ENCODE measurements at places on chromosomes 5 and 9.
A peak's percentile ranks its signal among the peaks of the same experiment; 100 is the strongest.

GRCh38 chr5:125176005-125176390, 429.6 kb upstream of the ZNF608 start:
- no peak for DNase-seq

GRCh38 chr9:94792511-94792910, 66.0 kb downstream of the AOPEP start:
- DNase-seq, result no peak

- DNase-seq, result no peak
Measured at GRCh38 chr5:33903118-33903517, 11.3 kb upstream of the ADAMTS12 start.

GRCh38 chr9:89788434-89788833, 183.6 kb downstream of the GADD45G start:
- no peak for DNase-seq

- DNase-seq, result no peak
Measured at GRCh38 chr9:4904322-4905134, 80.5 kb upstream of the JAK2 start.

DNA sequence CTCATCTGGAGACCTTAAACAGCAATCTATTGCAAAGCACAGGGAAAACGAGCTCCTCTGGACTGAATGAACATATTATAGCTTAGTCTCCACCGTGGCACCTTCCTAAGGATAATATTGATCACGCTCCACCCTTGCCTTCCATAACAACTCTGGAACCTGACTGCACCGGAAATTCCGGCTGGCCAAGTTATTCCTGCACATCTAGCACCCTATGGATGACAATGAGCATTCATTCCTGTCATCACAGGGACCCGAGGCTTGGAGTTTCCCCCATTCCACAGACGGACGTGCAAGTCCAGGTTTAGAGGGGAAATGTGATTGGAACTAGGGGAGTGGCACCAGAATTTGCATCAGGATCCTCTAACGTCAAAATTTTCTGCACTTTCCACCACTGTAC, 27.5 kb downstream of the STK10 start:
- DNase-seq, result no peak

DNA sequence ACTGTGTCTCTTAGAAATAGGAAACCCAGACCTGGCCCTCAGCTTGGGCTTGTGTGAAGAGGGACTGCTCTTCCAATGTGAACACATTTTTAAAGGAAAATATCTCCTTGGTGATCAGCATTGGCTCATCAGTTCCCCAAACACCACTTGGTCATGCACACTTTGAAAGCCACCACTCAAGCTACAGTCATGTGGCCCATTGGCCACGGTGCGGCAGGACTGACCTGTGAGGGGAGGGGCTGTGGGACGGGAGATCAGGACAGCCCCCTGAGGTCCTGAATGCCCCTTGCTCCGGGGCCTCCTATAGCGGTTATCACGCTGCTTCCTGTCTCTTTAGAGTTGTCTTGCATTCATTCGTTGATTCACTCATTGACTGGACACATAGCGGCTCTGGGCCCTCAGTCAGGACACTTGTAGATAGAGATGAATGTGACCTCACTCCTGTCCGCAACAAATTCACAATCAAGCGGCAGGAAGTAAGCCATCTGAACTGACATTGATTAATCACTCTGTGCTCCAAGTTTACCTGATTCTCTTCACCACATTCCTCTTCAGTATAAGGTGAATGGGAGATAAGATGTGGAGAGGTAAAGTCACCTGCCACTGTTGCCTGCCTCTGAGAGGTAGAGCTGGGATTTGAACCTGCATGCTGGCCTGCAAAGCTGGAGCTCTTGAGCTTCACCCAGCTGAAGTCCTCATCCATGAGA, 73.1 kb downstream of the COL15A1 start:
- no peak for DNase-seq

GRCh38 chr9:138053996-138054752, 176.6 kb downstream of the CACNA1B start:
- DNase-seq, result no peak

- no peak for DNase-seq
Measured at GRCh38 chr9:89448381-89448780, 49.5 kb downstream of the SEMA4D start.

- DNase-seq, result no peak
Measured at GRCh38 chr5:142204219-142204618, 95.6 kb downstream of the NDFIP1 start.

- no peak for DNase-seq
Measured at GRCh38 chr9:136325358-136325757, 2.0 kb upstream of the GPSM1 start.

DNA sequence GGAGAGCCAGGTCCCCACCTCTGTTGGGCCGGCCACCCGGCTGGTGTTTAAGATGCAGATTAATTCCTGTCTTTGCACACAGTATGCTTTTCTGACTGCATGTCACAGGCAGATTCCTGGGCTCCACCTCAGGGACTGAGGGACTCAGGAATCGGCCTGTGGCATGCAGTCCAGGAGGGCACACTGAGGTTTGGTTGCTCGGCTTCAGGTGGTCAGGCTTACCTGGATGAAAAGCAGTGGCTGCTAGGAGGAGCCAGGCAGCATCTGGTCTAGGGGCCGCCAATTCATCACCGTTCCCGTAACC, 1.1 kb downstream of the WDR5 start:
- DNase-seq, result no peak

DNA sequence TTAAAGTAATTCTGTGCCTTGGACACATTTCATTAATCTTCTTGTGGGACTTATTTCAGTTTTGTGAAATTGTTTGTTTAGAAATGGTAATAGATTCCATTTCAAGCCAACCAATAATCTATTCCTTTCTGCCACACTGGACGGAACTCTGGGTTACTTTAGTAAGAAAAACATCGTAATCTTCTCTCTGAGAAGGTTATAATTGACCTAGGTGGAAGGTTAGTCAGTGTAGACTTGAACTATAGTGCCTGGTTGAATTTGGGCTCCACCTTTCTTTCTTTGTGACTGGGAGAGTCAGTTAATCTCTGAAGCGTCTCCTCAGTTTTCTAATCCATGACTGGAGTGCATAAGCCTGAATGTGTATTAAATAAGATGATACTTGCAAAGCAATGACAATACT, 89.7 kb upstream of the PRLR start:
- DNase-seq, result no peak

DNA sequence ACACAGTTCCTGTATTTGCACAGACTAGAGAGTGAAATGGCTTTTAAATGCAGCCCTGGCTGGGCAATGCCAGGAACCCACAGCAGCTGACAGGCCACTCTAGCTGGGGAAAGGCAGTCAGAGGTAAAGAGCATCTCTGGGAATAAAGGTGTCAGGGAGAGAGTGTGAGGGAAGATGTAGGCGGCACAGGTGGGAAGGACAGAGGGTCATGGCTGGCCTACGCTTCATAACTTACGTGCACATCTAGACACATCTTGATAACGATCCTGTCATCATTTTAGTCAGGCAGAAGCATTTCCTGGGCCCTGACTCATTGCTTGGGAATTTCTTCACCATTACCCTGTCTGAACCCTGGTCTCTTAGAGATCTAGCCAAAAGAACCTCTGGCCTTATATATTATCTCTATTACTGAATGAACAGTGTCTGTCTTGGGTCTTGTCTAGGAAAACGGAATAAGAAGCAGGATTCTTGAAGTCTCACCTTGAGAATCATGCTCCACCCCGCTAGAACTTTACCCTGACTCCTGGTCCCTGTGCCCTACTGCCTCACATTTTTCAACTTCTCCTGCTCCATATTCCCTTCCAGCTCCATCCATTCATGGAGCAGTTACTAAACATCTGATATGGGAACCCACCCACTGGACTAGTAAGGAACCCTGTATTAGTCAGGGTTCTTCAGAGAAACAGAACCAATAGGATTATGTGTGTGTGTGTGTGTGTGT, 106.4 kb upstream of the ELL2 start:
- peak; percentile 70 for DNase-seq

GRCh38 chr5:112149727-112150126, 269.4 kb downstream of the EPB41L4A start:
- DNase-seq, result no peak

- DNase-seq, result no peak
Measured at GRCh38 chr5:51279983-51280706, 103.1 kb upstream of the ISL1 start.

GRCh38 chr5:112372543-112372942, 46.5 kb downstream of the EPB41L4A start:
- DNase-seq, result no peak

- no peak for DNase-seq
Measured at GRCh38 chr5:98570010-98570409, 203.5 kb upstream of the RGMB start.

DNA sequence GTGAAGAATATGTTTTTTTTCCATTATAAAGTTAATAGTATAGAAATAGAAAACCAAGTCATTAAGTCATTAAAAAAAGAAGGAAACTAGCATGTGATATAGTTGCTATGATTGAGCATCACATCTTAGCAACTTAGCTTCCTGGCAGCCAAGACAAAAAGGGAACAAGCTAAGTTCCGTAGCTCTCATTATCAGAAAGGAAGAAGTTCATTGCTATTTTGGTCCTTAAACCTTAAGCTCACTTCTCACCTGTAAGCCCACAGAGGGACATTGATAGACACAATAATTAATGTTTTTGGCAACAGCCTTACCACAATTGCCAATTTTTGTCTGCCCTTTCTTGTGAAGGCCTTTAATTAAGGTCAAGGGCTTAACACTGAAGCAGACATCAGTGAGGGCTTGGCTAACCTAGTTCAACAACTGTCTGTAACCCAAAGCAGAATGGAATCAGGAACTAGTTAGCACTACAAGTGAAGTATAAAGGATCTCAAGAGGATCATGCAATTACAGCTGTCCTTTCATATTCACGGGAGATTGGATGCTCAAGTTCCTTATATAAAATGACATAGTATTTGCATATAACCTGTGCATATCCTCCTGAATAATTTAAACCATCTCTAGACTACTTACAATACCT, 24.0 kb upstream of the KLF4 start:
- DNase-seq, result no peak

- no peak for DNase-seq
Measured at GRCh38 chr5:143533475-143533874, 130.0 kb upstream of the NR3C1 start.

- DNase-seq, result no peak
Measured at GRCh38 chr9:83472221-83472665, 66.0 kb downstream of the FRMD3 start.

DNA sequence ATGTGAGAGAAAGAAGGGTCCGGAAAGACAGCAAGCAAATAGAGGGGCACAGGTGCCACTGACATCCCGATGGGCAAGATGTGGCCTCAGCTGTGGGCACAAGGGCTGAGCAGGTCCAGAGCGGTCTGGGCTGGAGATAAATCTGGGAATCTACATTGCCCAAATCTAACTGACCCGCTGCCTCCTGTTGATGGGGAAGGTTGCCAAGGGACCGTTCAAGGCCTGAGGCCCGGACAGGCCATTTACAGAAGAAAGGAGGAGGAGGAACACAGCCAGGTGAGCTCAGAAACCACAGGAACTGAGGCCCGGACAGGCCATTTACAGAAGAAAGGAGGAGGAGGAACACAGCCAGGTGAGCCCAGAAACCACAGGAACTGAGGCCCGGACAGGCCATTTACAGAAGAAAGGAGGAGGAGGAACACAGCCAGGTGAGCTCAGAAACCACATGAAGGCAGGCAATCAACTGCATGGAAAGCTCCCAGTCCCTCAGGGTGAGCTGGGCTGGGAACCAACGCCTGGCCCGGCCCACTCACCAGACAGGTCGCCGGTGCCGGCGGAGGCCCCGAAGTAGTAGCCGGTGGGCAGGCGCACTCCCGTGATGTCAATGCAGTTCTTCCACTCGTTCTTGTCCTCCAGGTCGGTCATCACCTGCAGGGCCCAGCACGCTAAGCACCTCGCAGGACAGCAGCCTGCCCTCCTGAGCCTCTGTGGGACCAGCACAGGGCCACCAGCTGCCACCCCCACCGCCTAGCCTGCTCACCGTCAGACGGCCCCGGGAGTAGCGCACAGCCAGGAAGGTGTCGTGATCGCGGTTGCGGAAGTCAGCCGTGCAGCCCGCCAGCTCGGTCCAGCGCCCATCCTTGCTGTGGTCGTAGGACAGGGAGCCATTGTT, 14.6 kb downstream of the LMAN2 start:
- DNase-seq, result no peak

GRCh38 chr5:143056792-143057579, 286.8 kb downstream of the ARHGAP26 start:
- DNase-seq, result no peak

DNA sequence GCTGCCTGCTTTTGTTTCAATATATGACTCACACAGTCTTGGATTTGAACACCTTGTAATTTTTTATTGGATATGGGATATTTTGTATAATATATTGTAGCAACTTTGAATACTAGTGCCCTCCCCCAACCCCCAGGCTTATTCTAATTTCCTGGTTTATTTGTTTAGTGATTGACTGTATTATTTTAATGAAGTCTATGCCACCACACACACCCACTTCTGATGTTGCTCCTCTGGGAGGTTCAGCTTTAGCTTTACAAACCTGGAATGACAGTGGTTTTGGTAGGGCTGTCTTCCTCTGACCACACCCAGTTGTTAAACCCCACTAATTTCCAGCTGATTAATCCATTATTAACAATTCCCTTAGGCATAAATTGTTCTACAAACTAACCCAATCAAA, 206.1 kb upstream of the NFIL3 start:
- no peak for DNase-seq

GRCh38 chr9:115395511-115396021, 277.6 kb upstream of the TNC start:
- DNase-seq, result no peak

- DNase-seq, result no peak
Measured at GRCh38 chr9:132461281-132461896, 51.4 kb downstream of the CFAP77 start.

GRCh38 chr5:63524281-63524680, 438.0 kb downstream of the HTR1A start:
- DNase-seq, result no peak

DNA sequence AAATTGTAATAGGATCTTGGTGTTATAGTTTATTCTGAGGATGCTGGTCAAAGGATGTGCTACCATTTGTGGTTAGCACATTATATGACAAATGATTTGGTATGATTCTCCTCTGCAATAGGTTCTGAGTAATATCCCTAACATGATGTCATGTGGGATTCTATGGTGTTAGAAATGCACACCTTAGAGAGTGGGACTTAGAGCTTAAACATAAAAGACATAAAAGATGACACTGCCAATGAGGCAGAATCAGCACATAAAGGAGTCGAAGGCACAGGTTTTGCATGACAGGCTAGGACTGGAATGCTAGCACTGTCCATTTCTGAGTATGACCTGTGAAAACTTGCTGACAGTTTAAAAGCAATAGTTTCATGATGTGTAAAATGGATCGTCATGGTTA, 100.4 kb downstream of the OSTF1 start:
- DNase-seq, result peak; percentile 45
